ENCODE measurements at places on chromosomes 4 and X.

GRCh38 chrX:101429934-101430333 lies 21.9 kb downstream of the HNRNPH2 start:
- DNase-seq = peak; percentile 78

DNA sequence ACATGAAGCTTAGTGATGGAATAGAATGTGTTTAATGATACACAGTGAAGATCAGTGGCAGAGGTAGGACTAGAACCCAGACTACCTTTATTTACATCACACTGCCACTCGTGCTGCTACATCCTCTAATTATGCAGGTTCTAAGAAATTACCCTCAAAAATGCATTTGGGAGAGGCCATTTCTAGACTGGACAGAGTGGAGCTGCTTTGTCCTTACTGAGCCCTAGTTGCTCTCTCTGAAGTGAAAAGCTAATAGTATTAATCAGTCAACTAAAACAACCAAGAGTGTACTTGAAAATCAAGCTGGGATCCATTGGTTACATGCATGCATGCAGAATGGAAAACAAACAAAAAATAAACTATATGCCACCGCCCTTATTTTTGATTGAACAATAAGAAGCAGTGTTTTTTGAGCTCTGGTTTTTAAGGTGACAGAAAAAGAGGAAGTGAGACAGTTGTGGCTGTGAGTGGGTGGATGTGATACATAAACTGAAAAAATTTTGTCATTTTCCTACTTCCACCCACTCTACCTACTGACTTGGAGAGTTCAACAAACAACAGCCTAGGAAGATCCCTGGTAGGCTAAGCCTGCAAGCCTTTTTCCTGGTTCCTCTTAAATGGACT lies 6.8 kb upstream of the VSIG4 start:
- no peak for DNase-seq

DNA sequence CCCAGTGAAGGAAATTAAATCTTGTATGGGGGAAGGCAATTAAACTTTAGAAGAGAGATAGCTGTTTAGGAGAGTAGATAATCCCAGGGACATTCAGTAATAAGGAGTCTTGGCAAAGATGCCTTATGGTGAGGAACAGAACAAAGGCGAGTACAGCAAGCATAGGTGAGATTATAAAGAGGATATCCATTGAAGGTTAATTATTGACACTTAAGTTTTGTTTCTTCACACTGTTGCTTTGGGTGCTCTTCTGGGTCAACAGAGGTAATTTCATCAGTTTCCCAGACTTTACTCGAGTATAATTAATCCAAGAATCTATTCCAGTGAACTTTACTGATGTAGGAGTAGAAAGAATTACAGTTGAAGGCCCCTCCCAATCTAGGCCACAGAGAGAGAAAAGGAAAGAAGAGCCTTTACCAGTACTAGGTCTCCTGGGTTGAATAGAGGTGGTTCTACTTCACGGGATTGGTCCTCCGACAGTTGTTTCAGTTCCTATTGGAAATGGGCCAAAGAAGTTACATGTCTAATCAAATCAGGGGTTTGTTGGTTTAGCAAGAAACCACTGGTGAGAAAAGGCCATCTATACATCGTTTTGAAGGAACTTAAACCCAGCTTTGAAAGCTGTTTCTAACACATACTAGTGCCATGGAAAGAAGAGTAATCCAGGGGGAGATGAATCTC lies 27.2 kb downstream of the EPGN start:
- DNase-seq = no peak

GRCh38 chr4:128770807-128771206 lies 38.7 kb upstream of the JADE1 start:
- peak; percentile 46 for DNase-seq

DNA sequence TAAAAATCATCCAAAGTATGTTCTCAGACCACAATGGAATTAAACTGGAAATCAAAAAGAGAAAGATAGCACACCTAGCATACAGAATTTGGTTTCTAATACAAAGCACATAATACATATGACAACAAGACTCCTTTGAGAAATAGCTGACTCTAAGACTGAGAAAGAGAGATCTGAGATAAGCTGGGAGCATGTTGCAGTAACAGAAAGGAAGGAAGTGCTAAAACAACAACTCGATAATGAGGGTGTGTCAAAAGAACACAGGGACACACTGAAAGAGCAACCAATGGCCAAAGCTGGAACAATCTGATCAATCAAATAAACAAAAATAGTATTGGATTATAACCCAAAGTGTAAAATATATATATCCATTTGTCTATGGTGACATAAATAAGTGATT lies 586.6 kb downstream of the C4orf33 start:
- DNase-seq = no peak

- no peak for DNase-seq
These were observed 25.3 kb downstream of the PITX2 start for GRCh38 chr4:110597582-110597981.

- DNase-seq = peak; percentile 87
These were observed 36.8 kb upstream of the SPON2 start for GRCh38 chr4:1208970-1209704.

DNA sequence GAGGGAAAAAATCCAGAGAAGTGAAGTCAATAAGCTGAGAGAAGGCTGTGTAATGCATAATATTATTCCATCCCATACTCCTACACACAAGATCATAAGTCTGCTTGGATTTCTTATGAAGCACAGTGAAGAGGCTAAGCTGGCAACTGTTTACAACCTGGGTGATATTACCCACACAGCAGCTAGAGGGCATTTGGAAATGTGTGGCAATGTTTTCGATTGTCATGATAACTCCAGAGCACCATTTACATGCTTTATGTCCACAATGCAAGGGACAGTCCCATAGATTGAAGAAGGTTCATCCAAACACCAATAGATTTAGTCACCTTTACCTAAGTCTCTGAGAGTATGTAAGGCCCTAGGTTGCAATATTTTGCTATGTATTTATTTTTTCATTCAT lies 412.2 kb downstream of the PPP3CA start:
- DNase-seq = peak; percentile 22

- no peak for DNase-seq
These were observed 11.8 kb downstream of the NUDT11 start for GRCh38 chrX:51484616-51485015.

DNA sequence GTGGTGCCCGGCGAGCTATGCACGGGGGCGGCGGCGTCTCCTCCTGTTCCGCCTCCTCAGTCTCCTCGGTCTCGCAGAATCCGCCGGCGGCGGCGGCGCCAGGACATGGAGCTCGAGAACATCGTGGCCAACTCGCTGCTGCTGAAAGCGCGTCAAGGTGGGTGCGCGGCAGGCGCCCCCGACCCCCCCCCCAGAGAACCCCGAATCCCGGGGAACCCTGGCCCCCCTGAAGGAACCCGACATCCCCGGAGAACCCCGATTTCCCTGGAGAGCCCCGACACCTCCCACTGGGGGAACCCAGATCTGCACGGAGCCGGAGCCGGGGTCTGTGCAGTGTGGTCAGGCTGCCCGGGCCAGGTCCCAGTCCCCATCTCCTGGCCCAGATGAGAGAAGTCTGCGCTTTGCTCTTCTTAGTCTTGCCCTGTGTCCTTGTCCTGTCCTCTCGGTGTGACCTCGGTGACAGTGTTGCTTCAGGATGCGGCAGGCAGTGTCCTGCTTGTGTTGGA lies 648 bp downstream of the GRK4 start:
- DNase-seq = peak; percentile 43

GRCh38 chr4:169899295-169899694 lies 126.9 kb downstream of the MFAP3L start:
- DNase-seq = no peak

DNA sequence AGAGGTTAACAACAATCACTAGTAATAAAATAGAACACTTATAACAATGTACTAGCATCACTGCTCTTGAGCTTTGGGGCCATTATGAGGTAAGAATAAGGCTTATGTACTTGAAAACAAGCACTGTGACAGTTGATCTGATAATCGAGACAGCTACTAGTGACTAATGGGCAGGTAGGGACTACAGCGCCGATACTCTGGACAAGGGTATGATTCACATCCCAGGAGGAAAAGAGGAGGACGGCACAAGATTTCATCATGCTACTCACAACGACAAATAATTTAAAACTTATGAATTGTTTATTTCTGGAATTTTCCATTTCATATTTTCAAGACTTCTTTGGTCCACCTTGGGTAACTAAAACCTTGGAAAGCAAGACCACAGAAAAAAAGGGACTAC lies 62.3 kb downstream of the FAM184B start:
- no peak for DNase-seq

GRCh38 chr4:107824350-107825071 lies at the start of gene SGMS2:
Gene SGMS2, plus strand, starts transcription at chr4:107824932. Its CDS starts 70,622 bp downstream, at chr4:107895554.
- DNase-seq = peak; percentile 89

DNA sequence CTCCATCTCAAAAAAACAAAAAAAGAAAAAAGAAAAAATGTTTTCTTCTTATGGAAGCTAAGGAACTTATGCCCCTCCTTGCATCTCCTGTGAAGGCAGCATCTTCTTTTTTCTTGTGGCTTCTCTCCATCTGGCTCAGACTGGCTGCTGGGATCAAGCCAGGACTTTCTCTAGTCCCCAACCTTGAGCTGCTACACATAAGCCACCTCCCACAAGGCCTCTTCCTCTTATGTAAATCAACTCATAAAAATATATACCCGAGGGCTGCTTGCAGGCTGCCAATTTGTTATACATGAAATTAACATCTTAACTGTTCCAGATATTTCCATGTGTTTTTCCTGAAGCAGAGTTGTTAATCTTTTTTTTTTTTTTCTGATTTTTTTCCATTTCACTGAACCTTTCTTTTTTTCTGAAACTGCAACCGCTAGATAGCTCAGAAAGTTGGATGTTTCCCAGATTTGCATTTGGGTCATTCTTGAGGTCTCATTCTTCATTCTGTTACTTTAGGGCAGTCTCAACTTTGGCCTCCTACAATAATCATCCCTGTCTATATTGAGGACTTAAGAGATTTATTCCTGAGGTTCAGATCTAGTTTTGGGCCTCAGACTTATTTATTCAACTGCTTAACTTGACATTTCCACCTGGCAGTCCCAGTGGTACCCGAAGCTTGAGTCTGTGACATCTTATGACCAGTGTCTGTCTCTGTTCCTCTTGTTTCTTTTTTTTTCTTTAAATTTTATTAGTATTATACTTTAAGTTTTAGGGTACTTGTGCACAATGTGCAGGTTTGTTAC lies 10.3 kb downstream of the SNX25 start:
- peak; percentile 67 for DNase-seq

DNA sequence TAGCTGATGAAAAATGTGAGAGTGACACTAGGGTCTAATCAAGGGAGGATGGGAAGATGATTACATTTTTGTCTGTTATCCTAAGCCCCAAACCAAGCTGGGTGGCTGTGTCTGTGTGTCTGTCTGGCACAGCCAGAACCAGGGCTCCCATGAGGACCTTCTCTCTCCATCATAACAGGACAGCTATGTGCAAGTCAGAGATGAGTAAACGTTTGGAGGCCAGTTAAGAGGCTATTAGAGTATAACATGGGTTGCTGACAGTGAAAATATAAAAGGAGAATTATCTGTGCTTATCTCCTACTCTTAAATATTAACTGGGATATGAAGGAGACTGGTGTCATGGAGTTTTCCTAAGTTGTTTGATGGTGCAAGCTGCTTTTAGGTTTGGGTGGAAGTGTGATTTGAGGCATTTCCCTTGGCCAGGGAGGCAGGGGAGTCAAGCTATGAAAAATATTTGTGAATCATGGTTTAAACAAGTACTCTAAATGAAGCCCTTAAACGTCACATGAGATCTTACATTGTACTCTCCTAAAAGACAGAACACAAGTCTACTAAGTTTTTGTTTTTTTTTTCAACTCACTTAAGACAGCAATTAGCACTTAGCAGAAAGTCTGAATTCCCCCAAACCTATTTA lies 156.2 kb downstream of the ENOX2 start:
- DNase-seq = peak; percentile 42

- no peak for DNase-seq
These were observed 2.3 kb upstream of the AMBN start for GRCh38 chr4:70589785-70590184.

DNA sequence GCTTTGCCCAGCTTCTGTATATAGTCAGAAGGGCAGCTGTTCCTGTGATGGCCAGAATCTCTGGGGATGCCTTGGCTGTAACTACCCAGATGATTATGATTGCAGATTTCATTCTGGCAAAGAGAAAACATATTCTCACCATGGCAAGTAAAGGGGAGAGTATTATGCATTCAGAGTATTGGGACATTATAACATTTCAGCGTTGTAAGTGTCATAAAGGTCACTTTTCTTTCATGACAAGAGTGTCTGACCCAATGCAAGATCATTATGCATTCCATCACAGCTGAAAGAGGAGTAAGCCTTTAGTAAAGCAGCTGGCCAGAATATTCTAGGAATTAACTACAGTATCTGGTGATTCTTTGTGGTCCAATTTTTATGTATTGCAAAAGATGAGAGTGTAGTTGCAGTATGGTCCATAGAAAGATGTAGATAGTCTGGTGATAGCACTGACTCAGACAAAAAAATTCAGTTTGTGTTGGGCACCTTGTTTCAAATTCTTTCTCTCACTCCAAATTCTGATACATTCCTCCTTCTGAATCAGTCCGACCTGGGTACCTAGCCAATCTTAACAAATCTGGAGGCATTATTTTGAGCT lies 2366.3 kb downstream of the PCDH7 start:
- DNase-seq = peak; percentile 63

DNA sequence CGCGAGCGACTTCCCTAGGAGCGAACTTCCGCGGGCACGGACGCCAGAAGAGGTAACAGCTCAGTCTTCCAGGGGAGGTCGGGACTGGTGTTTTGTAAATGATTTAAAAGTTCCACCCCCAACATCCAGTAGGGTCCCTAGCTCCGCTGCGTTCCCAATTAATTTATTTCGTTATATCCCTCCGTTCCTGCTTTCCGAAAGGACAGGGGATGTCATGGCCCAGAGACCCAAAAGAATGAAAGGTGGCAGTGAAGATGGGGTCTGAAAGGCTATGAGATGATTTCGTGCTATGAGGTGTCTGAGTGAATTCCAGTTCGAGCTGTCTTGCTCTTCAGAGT lies 373 bp upstream of the SMIM43 start:
- DNase-seq = no peak

GRCh38 chrX:46152756-46153155 lies 392.5 kb downstream of the ZNF674 start:
- DNase-seq = no peak

- peak; percentile 11 for DNase-seq
These were observed 22.0 kb downstream of the DYNLT3 start for GRCh38 chrX:37825215-37825842.

GRCh38 chrX:16814597-16814996 lies 28.3 kb downstream of the TXLNG start:
- DNase-seq = no peak

- peak; percentile 29 for DNase-seq
These were observed 69.2 kb upstream of the MAML3 start for GRCh38 chr4:140223056-140223810.

- no peak for DNase-seq
These were observed 3.1 kb downstream of the DCAF16 start for GRCh38 chr4:17807446-17807845.

DNA sequence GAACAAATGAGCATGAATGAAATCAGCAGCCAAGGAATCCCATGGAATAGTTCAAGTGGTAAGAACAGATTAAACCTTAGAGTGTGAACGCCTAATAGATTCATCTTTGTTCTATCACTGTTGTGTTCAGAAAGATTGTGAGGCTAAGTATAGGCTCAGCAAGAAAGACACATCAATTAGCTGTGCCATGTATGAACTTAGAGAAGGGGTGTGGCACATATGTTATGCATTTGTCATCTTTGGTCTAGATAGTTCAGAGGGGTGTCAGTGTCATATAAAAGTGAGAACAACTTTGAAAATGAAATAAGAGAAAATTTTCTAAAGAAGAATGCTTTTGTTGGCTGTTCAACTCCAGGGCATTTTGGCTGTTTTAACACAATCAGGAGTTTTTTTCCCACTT lies 9.4 kb downstream of the DAPP1 start:
- no peak for DNase-seq
